ENCODE measurements at places on chromosomes 3 and 15. TPM values are rescaled to one million over a fixed set of nuclear protein-coding genes. Genes with fewer than 3 reads are reported as not detected.

- no peak for DNase-seq
These were observed 56.1 kb downstream of the ST6GAL1 start for GRCh38 chr3:186986406-186986805.

Gene MAP1A
- total RNA-seq, result 87.6 TPM

Gene CSTA
- 3.7 TPM for total RNA-seq

GRCh38 chr15:32737304-32737703 is 19.5 kb downstream of the GREM1 start:
- no peak for DNase-seq

DNA sequence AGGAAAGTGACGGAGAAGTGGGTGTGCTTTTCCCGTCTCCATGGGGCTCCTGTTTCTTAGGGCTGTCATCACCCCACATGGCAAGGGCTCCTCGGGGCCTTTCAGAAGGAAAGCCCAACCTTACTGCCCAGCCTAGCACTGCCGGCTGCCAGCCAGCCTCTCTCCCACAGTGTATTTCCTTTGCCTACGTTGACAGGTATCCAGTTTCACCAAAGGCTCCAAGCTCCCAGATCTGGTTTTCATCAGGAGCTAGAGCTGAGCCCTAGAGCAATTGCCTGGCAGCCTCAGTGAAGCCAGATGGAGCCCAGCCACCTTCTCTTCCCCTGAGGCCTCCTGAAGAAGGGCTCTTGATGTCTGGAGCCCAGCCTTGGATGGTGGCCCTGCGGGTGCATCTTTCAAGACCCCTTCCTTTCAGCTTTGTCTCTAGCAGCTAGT is 20.2 kb downstream of the CRABP1 start:
- DNase-seq, result no peak
